ENCODE measurements at places on chromosomes 2 and 18.

DNA sequence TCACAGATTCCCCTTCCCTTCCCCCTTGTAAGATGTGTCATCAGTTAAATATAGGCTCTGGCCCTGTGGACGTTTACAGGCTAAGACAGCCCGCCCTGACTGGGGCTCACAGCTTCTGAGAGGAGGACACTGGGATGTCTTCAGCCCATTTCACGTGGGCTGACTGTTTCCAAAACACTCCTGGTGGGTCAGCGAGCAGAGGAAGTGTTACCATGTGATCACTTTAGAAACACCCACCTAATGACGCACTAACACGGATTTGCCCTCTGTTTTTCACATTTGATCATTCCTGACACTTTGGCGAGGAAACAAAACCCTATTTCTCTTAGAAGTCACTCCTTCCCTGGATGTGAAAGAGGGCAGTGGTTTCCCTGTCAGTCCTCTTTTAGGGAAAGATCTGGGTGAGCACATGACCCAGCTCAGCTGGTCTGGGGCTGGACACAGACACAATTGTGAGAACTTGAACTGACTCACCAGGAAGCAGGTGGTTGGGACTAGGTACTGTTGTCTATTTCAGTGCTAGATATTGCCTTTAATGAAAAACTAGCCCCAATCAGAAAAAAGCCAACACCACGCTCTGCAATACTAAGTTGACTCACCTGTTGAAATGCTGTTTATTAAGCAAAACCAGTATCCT, 38.8 kb downstream of the BMP10 start:
- H3K4me3 ChIP-seq = no peak overlapping the region
- peak; percentile 84 for DNase-seq
- peaks cover 100% of the 10 kb centered on the region for H3K4me1 ChIP-seq
- H3K27ac ChIP-seq = peak overlapping the region; percentile 1
- peaks cover 10% of the 10 kb centered on the region for H3K36me3 ChIP-seq
- H3K27me3 ChIP-seq = no peaks in the 10 kb centered on the region

DNA sequence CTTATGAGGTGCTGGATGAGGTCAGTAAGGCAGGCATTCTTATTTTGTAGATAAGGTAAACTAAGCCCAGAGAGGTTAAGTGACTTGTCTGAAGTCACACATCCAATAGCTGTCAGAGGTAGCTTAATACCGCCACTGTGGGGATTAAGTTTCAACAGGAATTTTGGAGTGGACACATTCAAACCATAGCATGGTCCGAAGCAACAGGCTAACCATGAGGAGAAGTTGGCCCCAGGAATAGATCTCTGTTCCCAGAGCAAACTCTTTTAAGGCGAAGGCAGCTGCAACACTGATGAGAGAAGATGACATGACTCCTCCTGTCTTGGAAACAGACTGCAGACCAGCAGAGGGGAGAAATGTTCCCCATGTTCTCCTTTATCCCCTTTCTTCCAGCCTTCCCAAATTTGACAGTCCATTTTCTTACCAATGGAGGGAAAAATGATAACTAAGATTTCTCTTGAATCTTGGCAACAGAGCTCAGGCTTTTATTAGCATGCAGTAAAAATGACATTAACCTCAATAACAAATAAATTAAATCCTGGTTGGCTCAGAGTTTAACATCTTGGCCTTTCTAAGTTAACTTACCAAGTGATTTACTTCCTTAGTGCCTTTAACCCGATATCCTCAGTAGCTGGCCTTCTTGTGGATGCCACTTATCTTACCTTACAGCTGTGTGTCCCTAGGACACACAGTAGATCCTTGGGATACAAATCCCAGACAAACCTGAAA, 67.9 kb upstream of the STPG4 start:
- no peak overlapping the region for H3K4me3 ChIP-seq
- H3K36me3 ChIP-seq = no peaks in the 10 kb centered on the region
- DNase-seq = no peak

- H3K4me1 ChIP-seq = no peaks in the 10 kb centered on the region
- DNase-seq = no peak
- no peaks in the 10 kb centered on the region for H3K36me3 ChIP-seq
These were observed 23.9 kb downstream of the SP5 start for GRCh38 chr2:170739048-170739447.

- H3K36me3 ChIP-seq = peaks cover 9% of the 10 kb centered on the region
- no peaks in the 10 kb centered on the region for H3K4me1 ChIP-seq
- H3K27me3 ChIP-seq = no peaks in the 10 kb centered on the region
- no peak overlapping the region for H3K27ac ChIP-seq
- H3K4me3 ChIP-seq = no peak overlapping the region
- DNase-seq = no peak
These were observed 25.8 kb downstream of the DNAJC27 start for GRCh38 chr2:24945907-24946306.

DNA sequence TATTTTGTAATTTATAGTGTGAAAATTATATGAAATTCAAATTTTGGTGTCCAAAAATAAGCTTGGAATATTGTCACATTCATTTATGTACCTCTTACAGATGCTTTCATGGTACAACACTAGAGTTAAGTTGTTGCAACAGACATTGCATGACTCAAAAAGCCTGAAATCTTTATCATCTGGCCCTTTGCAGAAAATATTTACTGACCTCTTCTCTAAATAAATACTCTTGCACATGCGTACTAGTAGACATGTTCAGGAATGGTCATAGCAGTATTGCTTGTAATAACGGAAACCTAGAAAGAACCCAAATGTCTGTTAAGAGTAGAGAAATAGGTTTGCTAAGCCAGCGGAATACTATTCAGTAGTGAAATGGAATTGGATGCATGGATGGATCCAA, 60.4 kb downstream of the GALNT1 start:
- no peak overlapping the region for H3K27ac ChIP-seq
- H3K4me3 ChIP-seq = no peak overlapping the region
- no peak for DNase-seq

GRCh38 chr2:233369897-233370685, 15.8 kb downstream of the DGKD start:
- H3K27me3 ChIP-seq = no peaks in the 10 kb centered on the region
- DNase-seq = no peak
- no peak overlapping the region for H3K4me3 ChIP-seq
- H3K36me3 ChIP-seq = no peaks in the 10 kb centered on the region
- H3K4me1 ChIP-seq = peaks cover 2% of the 10 kb centered on the region
- no peak overlapping the region for H3K27ac ChIP-seq

GRCh38 chr2:189285962-189286645, 106.5 kb upstream of the COL5A2 start:
- no peaks in the 10 kb centered on the region for H3K27me3 ChIP-seq
- H3K36me3 ChIP-seq = no peaks in the 10 kb centered on the region
- no peak overlapping the region for H3K27ac ChIP-seq
- H3K4me3 ChIP-seq = no peak overlapping the region

GRCh38 chr2:218785103-218785502, 3.2 kb downstream of the CYP27A1 start:
- peaks cover 8% of the 10 kb centered on the region for H3K4me1 ChIP-seq
- no peak overlapping the region for H3K4me3 ChIP-seq
- H3K27ac ChIP-seq = no peak overlapping the region
- H3K36me3 ChIP-seq = no peaks in the 10 kb centered on the region
- DNase-seq = no peak
- peaks cover 33% of the 10 kb centered on the region for H3K27me3 ChIP-seq

DNA sequence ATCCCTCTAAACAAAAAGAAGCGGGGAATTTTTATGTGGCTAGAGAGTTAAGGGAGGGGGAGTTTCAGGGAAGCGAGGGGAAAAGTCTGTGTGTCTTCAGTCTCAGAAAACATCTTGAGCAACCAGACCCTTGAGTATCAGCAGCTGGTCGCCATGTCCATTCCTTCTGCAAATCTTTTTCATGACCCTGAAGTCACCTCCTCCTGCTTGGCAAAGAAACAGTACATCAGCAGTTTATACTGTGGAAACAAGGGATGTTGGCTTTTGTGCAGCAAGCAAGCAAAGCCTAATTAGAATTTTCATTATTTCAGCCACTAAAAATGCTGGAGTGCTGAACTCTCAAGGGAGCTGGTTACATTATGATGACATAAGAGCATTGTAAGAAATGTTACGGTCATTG, 187.4 kb upstream of the SLC8A1 start:
- no peaks in the 10 kb centered on the region for H3K27me3 ChIP-seq
- H3K27ac ChIP-seq = no peak overlapping the region
- no peaks in the 10 kb centered on the region for H3K36me3 ChIP-seq
- H3K4me3 ChIP-seq = no peak overlapping the region
- no peaks in the 10 kb centered on the region for H3K4me1 ChIP-seq
- no peak for DNase-seq

- H3K27ac ChIP-seq = no peak overlapping the region
- H3K4me3 ChIP-seq = no peak overlapping the region
- no peaks in the 10 kb centered on the region for H3K4me1 ChIP-seq
- H3K36me3 ChIP-seq = no peaks in the 10 kb centered on the region
These were observed 695.6 kb downstream of the TSN start for GRCh38 chr2:122451040-122451439.

GRCh38 chr18:59514203-59514602, 155.1 kb upstream of the LMAN1 start:
- H3K36me3 ChIP-seq = no peaks in the 10 kb centered on the region
- H3K27ac ChIP-seq = no peak overlapping the region
- no peak for DNase-seq
- no peak overlapping the region for H3K4me3 ChIP-seq
- H3K4me1 ChIP-seq = no peaks in the 10 kb centered on the region
